Ascending aorta (tissue), 2 donors: ENCODE measurements at places on chromosomes 7 and 10. TPM values are rescaled to one million over a fixed set of nuclear protein-coding genes. Genes with fewer than 3 reads are reported as not detected.
A peak's percentile ranks its signal among the peaks of the same experiment; 100 is the strongest.

DNA sequence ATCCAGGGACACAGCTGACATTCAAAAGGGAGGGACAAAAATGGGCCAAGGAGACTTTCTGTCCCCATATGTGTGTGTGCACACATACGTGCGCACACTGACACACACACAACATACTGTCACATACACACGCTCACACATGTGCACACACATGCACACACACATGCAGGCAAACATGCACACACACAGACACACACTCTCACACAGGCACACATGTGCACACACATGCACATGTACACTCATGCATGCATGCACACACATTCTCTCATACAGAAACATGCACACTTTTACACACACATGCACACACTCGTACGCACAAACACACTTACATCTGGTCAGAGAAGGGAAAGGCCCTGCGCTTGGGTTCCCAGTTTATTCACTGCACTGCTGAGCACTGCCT, 155.1 kb upstream of the MKI67 start:
- no peaks in the 10 kb centered on the region for H3K4me1 ChIP-seq
- no peaks in the 10 kb centered on the region for H3K27me3 ChIP-seq
- no peak overlapping the region for H3K27ac ChIP-seq
- DNase-seq, result no peak

Gene SH3PXD2A
- total RNA-seq, result 50.0 TPM

DNA sequence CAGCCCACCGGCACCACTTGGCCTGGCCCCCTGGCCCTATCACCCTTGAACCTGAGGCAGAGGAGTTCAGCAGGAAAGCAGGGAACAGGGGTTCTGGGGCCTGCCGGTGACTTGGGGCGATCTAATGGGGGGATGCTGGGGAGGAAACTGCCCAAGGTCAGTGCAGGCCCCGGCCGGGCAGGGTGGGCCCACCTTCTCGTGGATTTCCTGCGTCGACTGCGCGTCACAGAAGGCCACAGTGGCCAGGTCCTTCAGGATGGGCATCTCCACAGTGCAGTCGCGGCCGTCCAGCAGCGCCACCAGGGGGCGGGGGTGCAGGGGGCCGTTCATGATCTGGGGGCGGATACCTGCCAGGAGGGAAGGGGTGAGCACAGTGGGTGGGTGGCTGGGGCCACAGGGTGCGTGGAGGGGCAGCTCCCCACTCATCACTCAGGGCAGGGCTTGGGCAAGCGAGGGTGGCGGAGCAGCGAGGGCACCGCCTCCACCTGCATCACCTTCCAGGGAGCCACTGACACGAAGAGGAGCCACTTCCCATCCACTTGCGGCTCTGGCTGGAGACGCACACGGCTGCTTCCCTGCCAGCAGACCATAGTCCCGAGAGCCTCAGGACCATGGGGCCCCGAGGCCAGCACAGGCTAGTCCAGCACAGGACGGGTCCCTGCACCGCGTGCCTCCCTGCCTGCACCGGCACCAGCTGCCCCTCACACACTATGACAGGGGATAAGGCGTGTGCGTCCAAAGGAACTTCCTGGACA, 61.4 kb downstream of the ZRANB1 start:
- peak; percentile 61 for DNase-seq
- H3K36me3 ChIP-seq, result peaks cover 11% of the 10 kb centered on the region
- peak overlapping the region; percentile 94 for H3K27ac ChIP-seq
- H3K4me3 ChIP-seq, result no peak overlapping the region
- H3K27me3 ChIP-seq, result no peaks in the 10 kb centered on the region
- peaks cover 30% of the 10 kb centered on the region for H3K4me1 ChIP-seq

- no peaks in the 10 kb centered on the region for H3K36me3 ChIP-seq
- no peak overlapping the region for H3K4me3 ChIP-seq
- no peaks in the 10 kb centered on the region for H3K27me3 ChIP-seq
- no peak overlapping the region for H3K27ac ChIP-seq
- H3K4me1 ChIP-seq, result no peaks in the 10 kb centered on the region
These were observed 63.4 kb downstream of the HPSE2 start for GRCh38 chr10:99172128-99172738.

Gene C10orf53
- total RNA-seq, result not detected

Gene CC2D2B
- total RNA-seq, result 3.9 TPM

- H3K4me1 ChIP-seq, result no peaks in the 10 kb centered on the region
- no peak for DNase-seq
- H3K27ac ChIP-seq, result no peak overlapping the region
- H3K36me3 ChIP-seq, result peaks cover 10% of the 10 kb centered on the region
- no peak overlapping the region for H3K4me3 ChIP-seq
These were observed 47.4 kb downstream of the ZMYND11 start for GRCh38 chr10:182441-183201.

GRCh38 chr7:151923097-151923876, 33.0 kb upstream of the GALNTL5 start:
- peak overlapping the region; percentile 55 for H3K27ac ChIP-seq
- DNase-seq, result peak; percentile 72
- H3K4me1 ChIP-seq, result no peaks in the 10 kb centered on the region
- H3K27me3 ChIP-seq, result no peaks in the 10 kb centered on the region
- H3K36me3 ChIP-seq, result no peaks in the 10 kb centered on the region

- H3K27ac ChIP-seq, result peak overlapping the region; percentile 73
- no peak for DNase-seq
- no peaks in the 10 kb centered on the region for H3K36me3 ChIP-seq
- no peaks in the 10 kb centered on the region for H3K27me3 ChIP-seq
- peaks cover 18% of the 10 kb centered on the region for H3K4me1 ChIP-seq
- H3K4me3 ChIP-seq, result no peak overlapping the region
These were observed 47.9 kb upstream of the FAM20C start for GRCh38 chr7:144454-144826.

DNA sequence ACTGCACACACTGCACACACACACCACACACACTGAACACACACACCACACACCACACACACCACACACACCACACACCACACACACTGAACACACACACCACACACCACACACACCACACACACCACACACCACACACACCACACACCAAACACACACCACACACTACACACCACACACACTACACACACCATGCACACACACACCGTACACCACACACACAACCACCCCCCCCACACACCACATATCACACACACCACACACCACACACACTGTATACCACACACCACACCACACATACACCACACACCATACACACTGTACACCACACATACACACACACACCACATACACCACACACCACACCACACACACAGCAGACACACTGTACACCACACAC, 59.5 kb downstream of the FAM204A start:
- H3K27me3 ChIP-seq, result no peaks in the 10 kb centered on the region
- no peak overlapping the region for H3K27ac ChIP-seq
- no peak for DNase-seq
- no peak overlapping the region for H3K4me3 ChIP-seq
- H3K4me1 ChIP-seq, result no peaks in the 10 kb centered on the region
- H3K36me3 ChIP-seq, result no peaks in the 10 kb centered on the region

GRCh38 chr7:105187302-105188169, 173.5 kb downstream of the KMT2E start:
- no peaks in the 10 kb centered on the region for H3K36me3 ChIP-seq
- no peak for DNase-seq
- no peak overlapping the region for H3K4me3 ChIP-seq

Gene PSD
- not detected for total RNA-seq

- no peak for DNase-seq
- H3K27me3 ChIP-seq, result no peaks in the 10 kb centered on the region
- peak overlapping the region; percentile 88 for H3K27ac ChIP-seq
- H3K36me3 ChIP-seq, result no peaks in the 10 kb centered on the region
These were observed 736 bp downstream of the MINDY4 start for GRCh38 chr7:30771880-30772425.

Gene FFAR4
- total RNA-seq, result not detected

DNA sequence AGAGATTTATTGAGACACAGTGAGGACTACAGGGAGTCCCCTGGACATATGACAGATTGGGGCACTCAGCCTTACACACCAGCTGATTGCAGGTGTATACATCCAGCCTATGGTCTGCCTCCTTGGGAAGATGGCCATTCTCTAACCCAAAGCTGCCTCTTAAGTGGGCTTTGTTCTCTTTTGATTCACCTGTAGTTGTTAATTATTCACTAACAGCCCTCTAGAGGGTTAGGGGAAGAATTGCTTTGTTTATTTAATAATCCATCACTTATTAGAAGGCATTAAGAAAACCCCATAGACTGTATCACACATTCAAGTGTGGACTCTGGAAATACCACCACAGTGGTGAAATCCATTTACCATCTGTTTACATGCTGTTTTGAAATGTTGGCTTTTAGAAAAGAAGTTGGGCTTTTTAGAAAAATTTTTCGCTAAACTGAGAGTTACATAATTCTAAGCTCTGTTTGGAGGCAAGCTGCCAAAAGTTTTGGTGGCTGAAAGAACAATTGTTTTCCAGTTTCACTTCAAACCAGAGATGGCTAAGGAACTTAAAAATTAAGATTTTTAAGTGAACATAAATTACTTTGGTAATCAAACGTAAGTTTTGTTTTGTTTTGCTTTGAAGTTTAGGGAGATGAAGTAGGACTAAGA, 379.1 kb downstream of the ADRA2A start:
- no peaks in the 10 kb centered on the region for H3K36me3 ChIP-seq
- no peaks in the 10 kb centered on the region for H3K27me3 ChIP-seq
- no peak overlapping the region for H3K27ac ChIP-seq
- no peak for DNase-seq
- H3K4me3 ChIP-seq, result no peak overlapping the region

- H3K27ac ChIP-seq, result no peak overlapping the region
- H3K4me1 ChIP-seq, result no peaks in the 10 kb centered on the region
- no peak overlapping the region for H3K4me3 ChIP-seq
- no peak for DNase-seq
- H3K27me3 ChIP-seq, result no peaks in the 10 kb centered on the region
These were observed 59.5 kb downstream of the KCND2 start for GRCh38 chr7:120332433-120332832.

GRCh38 chr7:1936006-1936310, 265.9 kb downstream of the ELFN1 start:
- DNase-seq, result no peak
- H3K36me3 ChIP-seq, result no peaks in the 10 kb centered on the region
- no peaks in the 10 kb centered on the region for H3K27me3 ChIP-seq

DNA sequence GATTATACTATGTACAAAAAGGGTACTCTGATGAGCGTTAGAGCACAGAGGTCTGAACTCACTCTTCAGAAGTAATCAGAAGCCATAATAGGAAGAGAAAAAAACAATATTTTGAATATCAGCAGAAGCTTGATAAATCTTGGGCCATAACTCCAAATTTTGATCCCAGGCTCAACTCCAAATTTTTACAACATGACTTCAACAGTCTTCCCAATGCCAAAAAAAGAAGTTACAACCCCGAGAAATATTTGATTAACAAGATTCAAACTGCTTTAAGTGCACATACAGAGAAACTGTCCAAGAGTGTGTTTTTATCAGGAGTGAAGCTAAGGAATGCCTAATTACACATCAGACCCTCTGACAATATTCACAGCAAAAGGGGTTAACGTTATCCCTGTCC, 7.5 kb downstream of the MPP7 start:
- no peak overlapping the region for H3K4me3 ChIP-seq
- peaks cover 8% of the 10 kb centered on the region for H3K4me1 ChIP-seq
- DNase-seq, result no peak

DNA sequence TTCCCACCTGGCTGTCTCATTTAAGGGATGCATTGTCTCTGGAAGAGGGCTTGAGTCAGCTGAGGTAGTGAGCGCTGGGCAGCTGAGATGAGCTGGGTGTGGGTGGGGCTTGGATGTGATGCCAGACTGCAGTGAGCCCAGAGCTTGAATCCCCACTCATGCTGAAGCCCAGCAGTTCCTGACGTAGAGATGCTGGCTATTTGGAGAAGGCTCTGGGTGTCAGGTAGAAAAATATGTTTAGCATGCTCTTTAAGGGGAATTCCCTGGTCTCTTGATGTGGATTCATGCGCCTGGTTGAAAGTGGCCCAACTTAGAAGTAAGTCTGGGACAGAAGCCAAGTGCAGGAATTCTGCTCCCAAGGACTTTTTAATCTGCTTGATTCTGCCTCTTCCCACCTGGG, 241.5 kb upstream of the IGFBP3 start:
- no peaks in the 10 kb centered on the region for H3K4me1 ChIP-seq
- no peak overlapping the region for H3K27ac ChIP-seq
- DNase-seq, result no peak
- H3K36me3 ChIP-seq, result no peaks in the 10 kb centered on the region
- H3K27me3 ChIP-seq, result no peaks in the 10 kb centered on the region

DNA sequence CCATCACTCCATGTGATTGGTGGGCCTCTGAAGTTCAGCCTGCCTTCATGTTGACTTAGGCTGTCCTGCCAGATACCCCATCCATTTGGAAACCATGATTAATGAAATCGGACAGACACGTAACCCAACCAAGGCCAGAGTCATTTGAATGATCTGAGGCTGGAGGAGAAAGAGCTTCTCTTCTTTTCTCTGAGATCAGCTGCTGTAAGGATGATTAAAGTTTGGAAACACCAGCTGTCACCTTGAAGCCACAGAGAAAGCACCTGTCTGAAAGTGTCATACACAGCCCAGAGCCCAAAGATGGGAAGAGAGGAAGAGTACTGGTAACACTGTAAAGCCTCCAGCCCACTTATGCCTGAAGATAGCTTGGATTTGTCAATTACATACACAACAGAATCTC, 22.9 kb downstream of the NEBL start:
- no peaks in the 10 kb centered on the region for H3K4me1 ChIP-seq
- DNase-seq, result no peak
- H3K27ac ChIP-seq, result no peak overlapping the region
